ENCODE measurements at places on chromosomes 4 and X.

GRCh38 chr4:123990310-123990870, 593.8 kb downstream of the SPRY1 start:
- DNase-seq: no peak

- no peak for DNase-seq
Observed at GRCh38 chr4:171650543-171650942, 162.7 kb upstream of the GALNTL6 start.

DNA sequence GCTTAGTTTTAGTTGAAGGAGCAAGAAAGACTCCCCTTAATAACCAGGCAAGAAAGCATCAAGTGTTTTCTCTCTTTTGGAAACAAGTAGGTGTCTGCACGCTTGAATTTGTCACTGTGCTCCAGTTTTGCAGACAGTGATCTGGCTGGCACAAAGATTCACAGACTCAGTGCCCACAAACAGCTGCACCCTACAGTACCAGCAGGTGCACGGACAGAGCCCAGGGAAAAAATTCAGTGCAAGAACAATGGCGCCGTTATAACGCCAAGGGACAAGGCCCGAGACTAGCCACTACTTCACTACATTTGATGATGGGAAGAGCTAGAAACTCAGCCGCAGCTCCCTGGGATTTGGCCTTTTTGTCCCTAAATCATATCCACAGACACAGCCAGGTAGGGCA, 56.0 kb downstream of the ZNF827 start:
- DNase-seq: no peak

- no peak for DNase-seq
Observed at GRCh38 chrX:37726346-37726745, 40.8 kb downstream of the XK start.

DNA sequence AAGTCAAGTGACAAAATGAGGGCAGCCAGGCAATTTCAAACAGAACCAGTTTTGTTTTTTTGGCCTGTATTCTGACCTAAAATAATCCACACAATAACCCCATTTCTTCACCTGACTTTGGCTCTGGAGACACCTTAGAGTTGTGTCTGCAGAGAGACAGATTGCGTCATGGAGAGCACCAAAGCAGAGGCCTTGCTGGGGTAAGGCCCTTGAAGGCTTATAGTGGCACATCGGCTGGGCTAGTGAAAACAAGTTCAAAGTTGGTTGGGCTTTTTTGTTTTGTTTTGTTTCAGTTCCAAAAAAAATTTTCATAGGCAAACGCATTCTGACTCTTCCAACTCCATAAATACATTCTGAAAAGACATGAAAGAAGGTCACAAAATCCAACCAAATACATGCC, 34.4 kb downstream of the PARM1 start:
- no peak for DNase-seq

DNA sequence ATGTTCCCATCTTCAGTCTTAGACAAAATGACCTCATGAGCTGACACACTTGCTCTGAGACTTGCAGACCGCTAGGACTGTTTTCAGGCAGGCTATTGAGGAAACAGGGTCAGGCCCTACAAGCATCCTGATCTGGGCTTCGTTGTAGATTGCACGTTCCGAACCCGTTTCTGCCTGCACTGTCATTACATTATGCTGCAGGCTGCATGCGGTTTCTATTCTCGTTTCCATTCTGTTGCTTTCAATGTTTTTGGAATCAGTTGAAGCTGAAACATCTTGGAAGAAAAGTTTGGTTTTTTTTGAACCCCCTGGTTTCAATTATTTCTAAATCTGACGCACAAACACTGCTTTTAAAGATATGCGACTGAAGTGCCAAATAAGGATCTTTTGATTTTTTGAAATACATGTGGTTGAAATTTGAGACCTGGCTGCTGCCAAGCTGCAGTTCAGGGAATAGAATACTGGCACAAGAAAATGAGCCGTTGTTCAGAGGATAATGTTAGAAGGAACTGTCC, 716.1 kb upstream of the INTU start:
- no peak for DNase-seq

DNA sequence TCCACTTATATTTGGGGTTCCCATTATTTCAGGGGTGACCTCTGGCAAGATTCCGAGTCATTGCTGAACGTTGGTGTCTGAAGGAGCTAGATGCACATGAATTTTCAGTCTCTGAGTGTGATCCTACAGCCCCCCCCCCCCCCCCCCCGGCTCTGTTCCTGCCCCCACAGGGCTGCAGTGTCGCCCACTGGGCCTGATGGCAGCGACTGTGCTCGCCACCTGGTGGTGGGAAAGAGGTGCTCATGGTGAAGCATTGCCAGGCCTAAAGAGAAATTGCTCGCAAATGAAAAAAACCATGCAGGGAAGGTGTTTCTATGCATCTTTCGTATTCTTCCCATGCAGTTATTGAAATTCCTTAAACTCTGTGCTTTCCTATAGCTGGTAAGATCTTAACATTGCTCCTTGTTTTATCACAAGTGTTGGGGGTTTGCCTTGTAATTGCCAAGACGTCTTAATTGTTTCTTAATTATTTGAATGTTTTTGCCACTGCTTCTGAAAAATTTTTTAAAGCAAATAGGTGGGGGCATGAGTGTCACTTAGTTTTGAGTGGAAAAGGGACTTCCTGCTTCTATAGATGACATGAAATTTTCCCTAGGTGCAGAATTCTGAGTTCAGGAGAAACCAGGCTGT, 63.2 kb downstream of the CLDN22 start:
- peak; percentile 19 for DNase-seq

DNA sequence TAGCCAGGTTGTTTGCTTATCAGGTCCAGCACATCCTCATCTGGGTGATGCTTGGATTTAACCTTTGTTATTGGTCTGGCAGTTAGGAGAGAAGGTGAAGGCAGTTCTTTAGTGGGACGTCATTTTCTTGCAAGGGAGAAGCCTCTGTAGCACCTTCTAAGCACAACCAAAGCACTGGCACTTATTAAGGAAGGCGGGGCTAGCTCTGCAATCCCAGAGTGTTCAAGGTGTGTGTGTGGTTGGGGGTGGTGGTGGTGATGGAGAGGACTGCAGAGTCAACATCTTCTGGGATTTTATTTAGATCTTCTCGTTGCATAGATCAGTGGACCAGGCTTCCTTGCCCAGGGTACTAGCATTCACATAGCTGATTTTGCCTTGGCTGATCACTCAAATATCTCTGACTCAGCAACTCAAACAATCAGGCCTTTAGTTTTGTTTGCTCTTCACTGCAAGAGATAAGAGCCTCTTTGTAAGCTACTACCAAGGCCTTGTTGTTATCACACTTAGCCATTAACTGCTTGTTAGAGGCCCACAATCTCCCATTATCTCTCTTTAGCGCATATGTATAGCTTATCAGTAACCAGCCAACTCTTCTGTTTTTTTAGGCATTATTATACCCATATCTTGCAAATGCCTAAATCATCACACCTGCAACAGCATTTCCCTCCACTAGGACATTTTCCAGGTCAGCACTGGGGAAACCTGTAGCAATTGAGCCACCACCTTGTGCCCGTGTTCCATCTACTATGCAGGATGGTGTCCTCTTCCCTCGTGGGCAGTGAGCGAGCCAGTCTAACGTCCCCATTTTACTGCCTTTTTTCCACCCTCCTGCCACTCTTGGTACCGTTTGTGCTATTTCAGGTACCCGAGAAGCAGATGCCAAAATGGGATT, 36.5 kb upstream of the LINC00632 start:
- DNase-seq: no peak

DNA sequence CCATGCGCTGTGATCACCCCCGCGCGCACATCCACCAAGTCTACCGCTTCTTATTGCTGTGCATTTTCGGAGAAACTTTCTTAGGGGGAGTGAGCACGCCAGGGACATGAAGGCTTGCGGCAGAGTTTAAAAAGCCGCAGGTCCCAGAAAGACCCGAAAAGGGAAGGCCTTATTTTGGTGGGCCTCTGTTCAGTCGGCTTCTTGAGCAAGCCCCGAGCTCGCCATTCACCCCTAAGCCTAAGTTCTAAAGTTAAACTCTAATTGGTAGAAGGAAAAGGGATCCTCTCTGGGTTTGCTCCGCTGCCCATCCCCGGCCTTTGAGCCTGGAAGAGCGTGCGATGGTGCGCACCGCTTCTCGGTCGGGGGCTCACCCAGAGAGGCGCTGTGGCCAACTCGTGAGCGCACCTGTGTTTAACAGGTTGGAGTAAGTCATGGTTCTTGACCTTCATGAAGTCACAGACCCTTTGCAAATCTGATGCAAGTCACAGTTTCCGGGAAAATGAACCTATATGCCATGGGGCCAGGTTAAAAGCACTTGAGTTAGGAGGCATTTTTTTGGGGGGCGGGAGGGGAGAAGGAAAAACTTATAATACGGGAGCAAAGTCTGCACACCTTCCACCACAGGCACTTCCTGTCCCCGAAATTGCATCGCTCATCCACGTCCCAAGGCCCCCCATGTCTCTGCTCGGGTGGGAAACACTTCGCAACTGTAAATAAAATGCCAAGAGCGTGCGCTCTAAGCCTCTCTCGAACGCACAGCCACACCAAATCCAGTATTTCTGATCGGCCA, 1.9 kb downstream of the PHOX2B start:
- no peak for DNase-seq

DNA sequence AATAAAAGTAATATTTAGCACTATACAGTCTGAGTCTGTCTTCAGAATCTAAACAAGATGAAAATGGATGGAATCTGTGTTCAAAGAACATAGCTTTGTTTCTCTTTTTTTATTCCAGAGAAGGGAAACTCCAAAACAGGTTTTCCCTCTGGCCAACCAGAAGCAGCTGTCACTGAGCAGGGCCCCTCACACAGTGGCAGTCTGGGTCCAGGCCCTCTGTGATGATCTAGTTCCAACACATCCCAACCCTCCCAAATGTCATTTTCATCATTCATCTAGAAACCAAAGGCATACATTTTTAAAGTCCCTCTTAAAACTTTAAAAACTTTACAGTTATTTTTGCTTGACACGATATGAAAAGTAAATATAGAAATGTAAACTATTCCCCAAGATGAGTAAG, 70.1 kb downstream of the ATP8A1 start:
- DNase-seq: no peak

GRCh38 chr4:153061971-153062370, 125.8 kb downstream of the FHDC1 start:
- no peak for DNase-seq

DNA sequence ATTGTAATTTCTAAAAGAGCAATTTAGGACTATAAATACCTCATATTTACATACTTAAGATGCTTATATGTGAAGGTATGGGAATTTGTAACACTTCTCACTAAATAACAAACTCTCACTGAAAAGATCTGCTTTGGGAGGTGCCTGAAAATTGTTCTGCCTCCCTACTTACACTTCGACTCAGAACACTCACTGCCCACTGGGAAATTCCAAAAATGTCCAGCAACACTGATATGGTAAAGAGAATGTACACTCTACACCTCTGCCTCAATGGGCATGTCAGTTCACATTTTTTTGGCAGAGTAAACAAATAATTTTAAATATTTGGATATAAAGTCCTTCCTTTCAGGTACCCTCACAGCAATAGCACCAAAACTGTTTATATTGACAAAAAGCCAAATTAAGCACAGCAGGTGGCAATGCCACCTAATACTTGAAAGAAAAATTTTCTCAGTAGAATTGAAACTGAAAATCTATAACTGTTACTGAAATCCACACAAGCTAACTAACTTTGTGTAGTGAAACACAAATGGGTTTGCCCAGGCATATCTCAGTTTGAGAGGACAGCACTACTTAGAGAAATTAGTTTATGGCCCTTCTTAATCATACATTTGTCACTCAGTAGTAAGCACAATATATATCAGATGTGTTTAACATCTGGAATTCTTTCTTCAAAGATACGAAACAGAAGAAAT, 67.1 kb downstream of the PRDM5 start:
- no peak for DNase-seq

DNA sequence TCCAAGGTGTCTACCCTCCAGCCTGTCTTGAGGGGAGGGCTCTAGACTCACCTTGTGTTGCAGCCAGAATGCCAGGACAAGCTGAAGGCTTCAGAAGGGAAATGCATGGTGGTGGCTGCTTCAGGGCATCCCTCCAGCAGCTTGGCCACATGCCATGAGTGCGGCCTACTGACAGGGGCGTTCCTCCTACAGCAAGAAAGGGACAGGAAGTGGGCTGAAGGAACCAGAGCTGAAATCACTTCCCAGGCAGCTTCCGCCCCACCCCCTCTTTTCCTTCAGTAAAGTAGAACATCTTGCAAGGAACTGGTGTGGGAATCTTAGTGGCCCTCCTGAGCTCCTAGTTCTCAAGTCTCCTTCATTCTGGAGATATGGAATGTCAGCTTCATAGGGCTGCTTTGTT, 167.5 kb upstream of the DGKK start:
- DNase-seq: no peak

- no peak for DNase-seq
Observed at GRCh38 chr4:2712261-2712842, 43.8 kb downstream of the TNIP2 start.

DNA sequence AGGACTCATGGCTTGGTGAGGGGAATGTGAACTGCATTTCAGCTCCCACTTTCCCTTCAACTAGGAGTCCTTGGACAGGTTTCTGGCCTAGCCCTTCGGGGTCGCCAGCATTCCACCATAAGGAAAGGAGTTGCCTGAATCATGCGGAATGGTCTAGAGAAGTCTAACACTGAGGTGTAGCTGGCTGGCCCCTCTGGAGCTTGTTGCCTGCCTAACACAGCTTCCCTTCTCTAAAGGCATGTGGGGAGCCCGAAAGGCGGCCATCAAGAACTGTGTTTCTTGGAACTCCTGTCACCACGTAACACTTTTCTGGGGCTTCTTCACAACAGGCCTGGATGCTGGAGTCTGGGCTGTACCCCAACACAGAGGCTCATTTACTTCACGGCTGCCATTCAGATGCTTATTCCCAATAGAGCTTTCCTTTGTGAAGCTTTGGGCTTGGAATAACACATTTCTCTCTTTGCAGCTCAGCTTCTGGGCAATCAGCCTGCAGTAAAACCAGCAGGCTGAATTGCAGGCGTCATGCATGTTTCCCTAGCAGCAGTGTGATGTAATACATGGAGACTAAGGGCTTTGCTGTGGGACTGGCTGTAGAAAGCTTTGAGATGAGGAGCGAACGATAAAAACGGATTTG, 5.4 kb downstream of the GABRQ start:
- no peak for DNase-seq

GRCh38 chr4:147735413-147736301, 3.8 kb downstream of the ARHGAP10 start:
- DNase-seq: no peak

DNA sequence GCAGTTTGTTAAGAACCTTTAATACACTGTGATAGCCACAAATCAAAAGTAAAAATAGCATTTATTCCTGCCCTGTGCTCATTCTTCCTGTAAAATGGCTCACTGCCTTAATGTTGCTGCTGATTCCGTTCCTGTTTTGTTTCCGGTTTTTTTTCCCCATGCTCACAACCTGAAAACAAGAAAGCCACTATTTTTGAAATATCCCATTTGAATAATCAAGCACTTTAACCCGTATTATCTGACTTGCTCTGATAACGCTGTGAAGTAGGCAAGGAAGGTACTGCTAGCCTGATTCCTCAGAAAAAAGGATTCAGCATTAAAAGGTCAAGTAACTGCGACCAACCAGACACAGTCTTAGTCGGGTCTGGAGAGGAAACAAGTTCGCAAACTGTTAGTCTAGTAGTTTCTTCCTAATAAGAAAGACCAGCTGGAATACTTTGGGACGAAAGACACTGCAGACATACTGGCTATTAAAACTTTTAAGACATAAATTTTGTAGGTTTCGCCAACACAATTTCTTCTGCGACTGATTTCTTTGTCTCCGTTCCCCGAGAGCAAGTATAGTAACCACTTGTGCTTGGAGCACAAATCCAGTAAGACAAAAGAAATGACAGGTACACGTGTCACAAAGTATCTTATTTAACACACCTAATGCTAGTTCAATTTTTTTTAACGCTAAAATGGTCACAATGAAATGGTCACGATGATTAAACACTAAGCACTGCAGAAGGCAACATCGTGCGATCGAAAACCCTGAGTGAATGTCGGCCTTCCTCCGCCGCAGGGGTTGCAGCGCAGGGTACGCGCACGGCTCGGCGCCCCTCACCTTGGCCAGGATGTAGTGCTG, 802 bp downstream of the COX18 start:
- peak; percentile 75 for DNase-seq
